Regular cardiac myocyte (primary cell): ENCODE measurements at places on chromosomes 6 and 20. TPM values are rescaled to one million over a fixed set of nuclear protein-coding genes. Genes with fewer than 3 reads are reported as not detected.

Gene MYLIP
- total RNA-seq: 8.7 and 13.6 TPM in 2 replicates

Gene HFE
- 13.0 and 14.2 TPM in 2 replicates for total RNA-seq

Gene MEI4
- not detected in 2 replicates for total RNA-seq

Gene PDE10A
- 18.4 and 32.4 TPM in 2 replicates for total RNA-seq

Gene WFDC6
- not detected in 2 replicates for total RNA-seq

Gene ANKRD6
- 2.5 and 10.1 TPM in 2 replicates for total RNA-seq

Gene ACSS1
- 2.3 and 6.8 TPM in 2 replicates for total RNA-seq

Gene TAAR5
- total RNA-seq: not detected in 2 replicates

Gene PARD6B
- total RNA-seq: 0.96 and 1.7 TPM in 2 replicates

Gene TMEM200A
- total RNA-seq: 124 and 232 TPM in 2 replicates
